ENCODE measurements at places on chromosomes 1 and 21.

GRCh38 chr1:193729429-193729828 is 543.0 kb upstream of the B3GALT2 start:
- DNase-seq: no peak

GRCh38 chr1:170318736-170319135 is 173.0 kb downstream of the NTMT2 start:
- DNase-seq: no peak

DNA sequence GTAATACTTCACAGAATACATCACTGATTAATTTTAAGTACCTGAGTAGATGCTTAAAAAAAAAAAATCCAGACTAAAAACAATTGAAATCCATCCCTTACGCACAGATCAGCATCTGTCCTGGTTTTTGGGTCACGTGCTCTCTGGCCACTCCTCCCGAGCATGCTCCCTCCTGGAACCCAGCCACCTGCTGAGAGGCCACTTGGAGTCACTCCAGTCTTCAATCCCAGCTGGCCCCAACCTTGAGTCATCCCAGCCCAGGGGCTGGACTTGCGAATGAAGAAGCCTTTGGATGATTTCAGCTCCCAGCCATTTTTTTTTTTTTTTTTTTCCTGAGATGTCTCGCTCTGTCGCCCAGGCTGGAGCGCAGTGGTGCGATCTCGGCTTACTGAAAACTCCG is 8.9 kb downstream of the MAP1LC3C start:
- DNase-seq: no peak

DNA sequence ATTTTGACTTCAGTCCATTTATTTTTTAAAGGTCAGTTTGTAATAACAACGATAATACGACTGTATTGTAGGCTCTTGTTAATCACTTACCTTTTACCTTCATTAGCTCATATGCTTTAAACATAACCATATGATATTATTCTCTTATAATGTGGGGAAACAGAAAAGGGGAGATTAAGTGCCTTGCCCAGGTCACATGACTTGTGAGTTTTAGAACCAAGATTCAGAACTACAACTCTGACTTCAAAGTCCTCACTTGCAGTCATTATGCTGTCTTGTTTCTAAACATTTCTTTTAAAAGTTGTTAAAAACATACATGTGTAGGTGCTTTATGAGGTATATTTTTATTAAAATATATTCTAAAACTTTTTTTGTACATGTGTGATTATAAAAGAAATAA is 41.1 kb downstream of the SUCO start:
- DNase-seq: no peak

DNA sequence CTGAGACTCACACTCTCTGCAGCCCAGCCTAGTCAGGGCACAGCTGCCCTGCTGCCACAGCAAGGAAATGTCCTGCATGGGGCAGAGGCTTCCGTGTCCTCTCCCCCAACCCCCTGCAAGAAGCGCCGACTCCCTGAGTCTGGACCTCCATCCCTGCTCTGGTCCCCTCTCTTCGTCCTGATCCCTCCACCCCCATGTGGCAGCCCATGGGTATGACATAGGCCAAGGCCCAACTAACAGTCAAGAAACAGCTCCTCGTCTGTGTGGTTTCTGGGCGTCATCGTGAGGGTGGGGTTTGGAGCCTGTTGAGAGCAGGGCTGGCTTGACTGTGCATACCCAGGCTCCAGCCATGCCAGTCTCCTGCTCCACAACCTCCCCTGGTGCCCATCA is 19.5 kb downstream of the FAAH start:
- no peak for DNase-seq

DNA sequence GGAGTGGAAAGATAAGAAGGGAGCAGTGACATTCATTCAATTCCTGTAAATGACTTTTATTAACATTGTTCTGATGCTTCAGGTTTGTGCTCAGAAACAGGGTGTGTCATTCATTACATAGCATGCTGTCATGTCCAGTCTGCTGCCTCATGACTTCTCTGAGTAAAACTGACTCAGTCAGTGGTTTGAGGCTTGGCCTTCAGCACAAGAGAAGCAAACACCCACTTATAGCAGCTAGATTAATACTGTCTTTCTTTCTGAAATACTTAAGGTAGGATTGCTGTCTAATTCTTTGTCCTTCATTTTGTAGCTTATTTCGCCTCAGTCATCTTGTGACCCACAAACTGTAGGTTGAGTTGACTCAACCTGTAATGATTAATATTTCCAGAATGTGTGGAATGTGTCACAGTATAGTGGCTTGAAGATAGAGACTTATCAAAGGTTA is 32.9 kb downstream of the RASAL2 start:
- no peak for DNase-seq

DNA sequence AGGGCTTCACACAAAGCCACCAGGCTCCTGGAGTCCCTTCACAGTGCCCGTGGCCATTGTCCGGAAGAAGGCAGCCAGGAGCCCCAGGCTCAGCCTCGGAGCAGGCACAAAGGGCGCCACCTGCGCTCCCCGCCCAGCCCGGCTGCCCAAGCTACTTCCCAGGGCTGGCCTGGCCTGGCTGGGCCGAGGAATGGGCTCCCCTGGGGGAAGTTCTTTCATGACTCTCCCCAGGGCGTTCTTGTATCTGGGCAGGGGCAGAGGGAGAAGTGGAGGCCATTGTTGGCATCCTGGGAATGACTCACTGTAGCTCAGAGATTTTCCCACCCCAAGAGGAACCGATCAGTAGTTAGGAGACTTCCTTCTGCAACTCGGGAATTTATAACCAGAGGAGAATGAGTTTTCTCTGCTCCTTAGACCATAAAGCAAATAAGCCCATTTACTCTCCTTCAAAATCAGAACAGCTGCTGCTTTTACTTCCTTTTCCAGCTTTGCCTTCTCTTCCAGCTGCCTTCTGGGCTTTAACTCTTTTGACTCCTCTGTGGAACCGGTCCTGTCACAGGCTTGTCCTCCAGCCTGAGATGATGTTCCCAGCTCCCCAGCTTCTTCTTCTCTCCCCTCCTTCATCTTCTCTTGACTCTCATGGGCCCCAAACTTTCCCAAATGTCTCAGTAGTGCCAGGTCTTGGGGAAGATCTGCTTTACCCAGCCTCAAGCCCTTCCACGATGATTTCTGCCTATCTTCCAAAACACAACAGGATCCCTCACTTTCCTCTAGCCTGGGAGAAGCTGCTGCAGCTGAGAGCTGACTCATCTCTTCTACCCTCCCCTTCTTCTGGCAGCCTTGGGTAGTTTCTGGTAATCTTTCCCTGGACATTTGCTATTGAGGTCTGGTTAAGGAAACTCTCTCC is 118.7 kb upstream of the CD34 start:
- DNase-seq: no peak

- no peak for DNase-seq
These were observed 3.6 kb downstream of the PAQR7 start for GRCh38 chr1:25871704-25872494.

GRCh38 chr1:54971317-54971791 is 9.1 kb upstream of the TMEM61 start:
- DNase-seq: no peak

GRCh38 chr1:6026095-6026809 is 19.4 kb upstream of the KCNAB2 start:
- peak; percentile 87 for DNase-seq

- no peak for DNase-seq
These were observed 97.8 kb upstream of the CSF3R start for GRCh38 chr1:36580524-36580923.

DNA sequence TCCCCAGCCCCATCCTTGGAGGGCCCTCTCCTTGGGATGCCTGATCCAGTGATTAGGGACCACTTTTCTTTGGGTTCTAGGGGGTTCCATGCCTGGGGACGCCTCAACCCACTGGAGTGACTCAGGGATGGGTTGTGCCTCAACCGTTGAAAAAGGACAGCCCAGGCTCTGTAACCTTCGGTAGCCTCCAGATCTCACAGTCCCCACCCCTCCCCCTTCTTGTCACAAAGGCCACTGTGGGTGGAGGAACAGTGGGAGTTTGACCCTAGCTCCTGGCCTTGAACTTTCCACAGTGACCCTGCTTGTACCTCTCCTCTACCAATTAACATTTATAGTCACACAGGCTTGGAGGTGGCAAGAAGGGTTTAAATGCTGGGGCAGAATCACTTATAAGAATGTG is 2.6 kb upstream of the RORC start:
- no peak for DNase-seq

Measured in stimulated activated CD8-positive, alpha-beta memory T cell treated with anti-CD3 and anti-CD28 coated beads, Interleukin-12 subunit alpha, Interleukin-12 subunit beta, amount 100 ng/mL, for 1 hour (primary cell).